OCI-LY7 (cell line): ENCODE measurements at places on chromosomes 7 and 10. TPM values are rescaled to one million over a fixed set of nuclear protein-coding genes. Genes with fewer than 3 reads are reported as not detected.

Gene KIF20B
- 87.0 and 95.2 TPM in 2 replicates for total RNA-seq

Gene ERVW-1
- total RNA-seq: not detected in 2 replicates

Gene NYAP1
- total RNA-seq: 0.10 and 0.50 TPM in 2 replicates

Gene PNLIPRP3
- not detected in 2 replicates for total RNA-seq

Gene ASB15
- not detected in 2 replicates for total RNA-seq

Gene CPN1
- total RNA-seq: not detected in 2 replicates

Gene ZNF488
- total RNA-seq: 0.30 and 0.34 TPM in 2 replicates

DNA sequence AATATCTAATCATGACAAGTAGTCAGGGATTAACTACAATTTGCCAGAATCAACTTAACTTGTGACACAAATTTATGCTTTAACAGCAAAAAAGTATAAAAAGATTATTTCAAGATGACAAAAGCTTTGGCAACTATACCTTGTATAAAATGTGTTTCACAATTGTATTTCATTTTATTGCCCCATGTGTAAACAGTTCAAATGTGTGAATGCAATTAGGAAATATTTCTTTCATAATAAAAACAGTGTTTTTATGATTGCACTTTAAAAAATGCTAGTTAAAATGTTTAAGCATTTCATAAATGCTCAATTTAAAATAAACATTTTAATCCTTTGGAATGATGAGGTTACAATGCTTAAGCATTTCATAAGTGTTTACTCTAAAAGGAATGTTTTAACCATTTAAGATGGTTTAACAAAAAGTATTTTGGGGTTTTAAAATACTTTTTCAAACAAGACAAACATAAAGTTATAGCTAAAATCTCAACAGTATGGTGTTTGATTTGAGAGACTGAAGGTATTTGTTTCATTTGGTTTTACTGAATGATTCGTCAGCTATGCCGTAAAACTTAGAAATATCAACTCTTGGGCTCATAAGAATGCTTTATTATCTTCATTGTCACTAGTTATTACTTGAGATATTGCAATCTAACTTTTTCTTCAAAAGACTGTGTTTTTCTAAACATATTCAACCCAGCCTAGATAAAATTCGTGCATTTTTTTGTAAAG is 50.1 kb downstream of the SFTPD start:
- DNase-seq: no peak

GRCh38 chr7:100130608-100131453 is 4.1 kb downstream of the MBLAC1 start:
- peak; percentile 78 for DNase-seq

GRCh38 chr10:110433740-110434139 is 64.0 kb upstream of the DUSP5 start:
- no peak for DNase-seq

DNA sequence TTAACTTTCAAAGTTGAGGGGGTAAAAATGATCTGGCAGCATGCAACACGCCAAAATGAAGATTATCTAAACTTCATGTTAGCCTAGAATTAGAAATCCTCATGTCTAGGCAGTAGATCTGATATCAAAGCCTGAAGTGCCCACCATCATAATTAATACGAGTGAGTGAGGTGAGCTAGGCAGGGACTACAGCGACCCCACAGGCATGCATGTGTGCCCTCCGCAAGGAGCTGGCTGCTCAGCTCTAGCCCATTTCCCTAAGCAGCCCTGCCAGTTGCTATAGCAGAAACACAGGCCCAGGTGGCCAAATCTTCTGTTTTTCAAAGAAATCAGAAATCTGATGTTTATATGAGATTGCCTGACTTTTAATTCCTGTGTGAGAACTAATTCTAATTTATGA is 93.1 kb upstream of the IFRD1 start:
- DNase-seq: no peak

- no peak for DNase-seq
Observed at GRCh38 chr10:7662522-7662921, 4.2 kb downstream of the ITIH5 start.

- no peak for DNase-seq
Observed at GRCh38 chr7:85426487-85426960, 239.7 kb upstream of the SEMA3D start.

DNA sequence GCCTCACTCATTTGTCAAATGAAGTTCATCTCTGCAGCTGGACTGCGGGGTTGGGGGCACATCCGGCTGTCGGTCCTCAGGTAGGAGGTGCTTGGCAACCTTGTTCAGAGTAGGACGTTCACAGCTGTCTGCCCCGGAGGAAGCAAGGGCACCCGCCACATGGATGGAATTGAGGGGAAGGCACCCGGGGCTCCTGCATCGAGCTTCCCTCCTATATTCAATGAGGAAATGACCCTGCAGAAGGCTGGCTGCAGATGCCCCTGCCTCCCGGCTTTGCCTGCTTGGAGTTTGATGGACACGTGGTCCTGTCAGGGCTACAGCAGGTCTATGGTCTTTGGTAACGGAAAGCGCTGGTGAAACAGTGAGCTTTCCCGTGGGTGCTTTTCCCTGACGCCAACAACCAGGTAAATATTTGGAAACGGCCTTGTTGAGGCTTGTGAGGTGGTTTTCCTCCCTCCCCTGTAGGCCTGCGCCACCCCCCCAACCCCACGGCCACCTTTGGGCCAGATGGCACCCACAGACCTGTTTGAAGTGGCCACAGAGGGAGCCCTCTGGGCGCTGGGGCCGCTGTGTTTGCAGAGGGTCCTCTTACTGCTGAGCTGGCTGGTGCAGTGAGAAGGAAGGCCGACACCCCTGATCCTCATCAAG is 32.9 kb downstream of the HTRA1 start:
- DNase-seq: no peak

- no peak for DNase-seq
Observed at GRCh38 chr7:158765020-158765419, 60.4 kb upstream of the NCAPG2 start.

GRCh38 chr10:24715246-24715769 is 8.4 kb downstream of the ARHGAP21 start:
- DNase-seq: no peak

- DNase-seq: no peak
Observed at GRCh38 chr10:70094250-70094649, 38.4 kb downstream of the AIFM2 start.

DNA sequence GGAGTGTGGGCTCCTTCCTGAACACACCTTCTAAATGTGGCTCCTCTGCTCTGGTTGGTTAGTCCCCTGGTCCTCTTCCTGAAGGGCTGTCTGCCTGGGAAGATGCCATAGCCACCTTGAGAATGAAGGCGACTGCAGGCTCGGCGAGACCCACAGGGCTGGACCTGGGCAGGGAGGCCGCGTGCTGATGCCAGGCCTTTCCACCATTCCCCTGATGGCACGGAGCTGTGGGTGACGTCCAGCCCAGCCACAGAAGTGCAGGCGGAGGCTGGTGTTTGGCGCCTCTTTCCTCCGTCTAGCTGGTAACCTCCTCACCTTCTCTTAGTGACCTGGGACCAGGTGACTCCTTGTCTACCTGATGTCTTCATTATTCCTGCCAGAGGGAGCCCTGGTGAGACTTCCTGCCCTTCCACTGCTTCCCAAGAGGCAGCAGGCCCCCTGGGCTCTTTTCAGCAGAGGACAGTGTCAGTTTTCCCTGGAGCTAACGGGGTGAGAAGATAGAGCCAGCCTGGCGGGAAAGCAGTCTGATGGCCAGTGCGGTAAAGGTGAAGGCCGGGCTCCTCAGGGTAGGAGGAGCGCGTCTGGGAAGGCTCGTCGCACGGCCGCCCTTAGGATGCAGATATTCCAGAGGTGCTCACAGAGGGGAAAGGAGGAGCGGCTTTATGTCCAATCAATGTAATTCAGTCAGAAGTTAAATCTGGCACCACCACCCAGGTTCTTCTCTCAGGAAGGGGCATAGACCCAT is 34.9 kb downstream of the GBX1 start:
- no peak for DNase-seq

GRCh38 chr7:140917258-140917657 is 7.5 kb downstream of the BRAF start:
- DNase-seq: no peak
